ENCODE measurements at places on chromosomes 7 and 10.

DNA sequence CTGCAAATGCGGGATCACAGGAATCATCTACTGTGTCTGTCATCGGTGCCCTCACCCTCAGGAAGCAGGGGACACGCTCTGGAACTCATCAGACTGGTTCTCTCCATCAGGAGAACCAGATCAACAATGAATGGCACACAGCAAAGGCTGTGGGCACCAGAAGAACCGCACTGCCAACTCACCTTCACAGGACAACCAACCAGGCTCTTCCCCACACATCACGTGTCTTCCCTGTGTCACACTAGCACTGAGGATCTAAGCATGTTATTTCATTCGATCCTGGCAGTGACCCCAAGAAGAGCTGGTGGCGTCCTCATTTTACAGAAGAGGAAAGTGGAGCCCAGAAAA, 106.1 kb downstream of the TNS3 start:
- no peak for DNase-seq

- DNase-seq, result no peak
Measured at GRCh38 chr10:123999261-123999660, 94.1 kb downstream of the CHST15 start.

GRCh38 chr7:12269100-12269895, 58.2 kb downstream of the TMEM106B start:
- DNase-seq, result no peak

- peak; percentile 81 for DNase-seq
Measured at GRCh38 chr10:30819341-30820181, 190.0 kb upstream of the LYZL2 start.

DNA sequence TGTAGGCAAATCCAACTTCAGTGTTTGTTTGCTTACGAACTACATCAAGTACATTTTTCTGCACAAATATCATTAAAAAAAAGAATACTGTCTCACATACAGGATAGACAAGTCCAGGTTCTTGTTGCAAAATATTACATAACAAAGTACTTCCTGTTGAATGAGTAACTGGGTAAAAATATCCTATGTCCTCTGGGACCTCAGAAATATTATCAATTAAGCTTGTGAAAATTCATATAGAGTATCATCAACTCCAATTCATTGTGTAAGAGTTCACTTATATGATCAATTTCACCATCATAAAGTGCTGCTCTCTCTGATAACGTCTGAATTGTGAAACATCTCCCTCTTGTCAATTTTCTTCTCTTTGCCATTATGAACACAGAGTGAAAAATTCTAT, 22.6 kb downstream of the HERC4 start:
- DNase-seq, result no peak

- DNase-seq, result no peak
Measured at GRCh38 chr7:77416621-77417371, 647 bp upstream of the GSAP start.

DNA sequence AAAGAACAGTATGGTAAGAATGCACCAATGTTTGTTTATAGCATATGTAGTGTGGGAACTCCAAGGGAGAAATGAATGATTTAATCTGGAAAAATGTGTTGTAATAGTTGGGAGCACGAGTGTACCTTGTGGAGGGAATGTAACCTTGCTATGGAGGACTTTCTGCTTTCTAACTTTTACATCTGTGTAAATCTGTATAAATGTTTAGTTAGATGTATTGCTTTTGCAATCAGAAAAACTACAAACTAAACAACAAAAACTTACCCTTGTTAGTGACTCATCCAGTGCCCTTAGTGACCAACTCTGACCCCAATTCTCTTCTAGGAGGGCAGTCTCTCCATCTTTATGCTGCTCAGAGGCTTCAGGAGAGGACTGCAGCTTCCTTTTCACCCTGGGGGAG, 89.3 kb downstream of the CCNY start:
- DNase-seq, result no peak

DNA sequence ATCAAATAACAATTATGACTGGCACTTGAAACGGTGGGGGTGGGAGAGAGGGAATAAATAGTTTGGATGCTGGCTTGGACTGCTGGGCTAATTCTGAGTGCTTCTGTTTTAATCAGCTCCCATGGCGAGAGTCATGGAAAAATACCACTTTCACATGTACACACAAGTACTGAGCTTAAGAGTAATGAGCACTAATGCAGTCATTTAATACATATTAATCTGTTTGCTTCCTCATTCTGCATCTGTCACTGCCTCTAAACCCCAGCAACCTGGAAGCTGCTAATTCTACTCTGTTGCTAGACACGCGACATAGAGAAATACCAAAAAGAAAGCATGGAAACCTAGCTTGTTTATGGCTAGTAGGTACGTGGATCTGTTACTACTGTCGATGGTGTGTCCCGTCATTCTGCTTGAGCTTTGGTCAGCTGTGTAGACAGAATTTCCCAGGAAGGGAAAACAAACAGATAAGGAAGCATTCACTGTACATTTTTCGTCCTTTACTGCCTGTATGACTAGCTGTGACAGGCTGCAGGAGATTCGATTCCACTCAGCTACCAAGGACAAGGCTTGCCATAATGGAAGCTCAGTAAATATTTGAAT, 238.8 kb downstream of the BAMBI start:
- no peak for DNase-seq

DNA sequence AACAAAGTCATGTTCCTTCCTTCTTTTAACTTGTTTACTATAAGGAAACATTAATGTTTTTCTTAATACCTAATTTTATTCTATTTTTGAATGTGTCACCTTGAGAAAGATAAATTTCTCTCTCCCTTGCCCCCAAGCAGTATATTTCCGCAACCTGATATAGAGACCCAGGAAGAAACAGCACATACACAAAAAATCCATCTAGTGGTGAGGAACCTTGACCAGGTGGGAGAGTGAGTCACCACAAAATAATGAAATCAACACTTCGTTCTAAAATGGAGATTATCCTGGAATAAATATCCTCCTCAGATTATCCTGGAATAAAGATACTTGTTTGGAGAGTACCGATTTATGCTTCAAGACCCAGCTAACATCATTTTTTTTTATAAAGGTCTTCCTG, 232.9 kb upstream of the PTN start:
- no peak for DNase-seq

DNA sequence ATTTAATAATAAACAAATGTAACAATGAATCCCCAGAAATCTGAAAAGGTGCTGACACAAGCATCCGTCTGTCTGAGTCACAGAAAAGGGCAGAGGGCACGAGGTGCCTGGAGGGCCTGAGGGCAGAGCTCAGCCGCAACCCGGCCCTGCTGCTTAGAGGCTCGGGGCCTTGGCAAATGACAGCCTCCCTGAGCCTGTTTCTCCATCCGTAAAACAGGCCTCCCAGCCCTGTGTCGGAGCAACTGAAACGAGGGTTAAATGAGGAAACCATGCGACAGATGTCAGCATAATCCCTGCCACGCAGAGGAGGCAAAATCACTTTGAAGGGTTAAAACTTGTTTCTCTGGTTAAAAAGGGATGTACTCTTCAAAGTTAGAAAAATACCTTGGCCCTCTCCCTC, 24.9 kb downstream of the NUDT1 start:
- no peak for DNase-seq

DNA sequence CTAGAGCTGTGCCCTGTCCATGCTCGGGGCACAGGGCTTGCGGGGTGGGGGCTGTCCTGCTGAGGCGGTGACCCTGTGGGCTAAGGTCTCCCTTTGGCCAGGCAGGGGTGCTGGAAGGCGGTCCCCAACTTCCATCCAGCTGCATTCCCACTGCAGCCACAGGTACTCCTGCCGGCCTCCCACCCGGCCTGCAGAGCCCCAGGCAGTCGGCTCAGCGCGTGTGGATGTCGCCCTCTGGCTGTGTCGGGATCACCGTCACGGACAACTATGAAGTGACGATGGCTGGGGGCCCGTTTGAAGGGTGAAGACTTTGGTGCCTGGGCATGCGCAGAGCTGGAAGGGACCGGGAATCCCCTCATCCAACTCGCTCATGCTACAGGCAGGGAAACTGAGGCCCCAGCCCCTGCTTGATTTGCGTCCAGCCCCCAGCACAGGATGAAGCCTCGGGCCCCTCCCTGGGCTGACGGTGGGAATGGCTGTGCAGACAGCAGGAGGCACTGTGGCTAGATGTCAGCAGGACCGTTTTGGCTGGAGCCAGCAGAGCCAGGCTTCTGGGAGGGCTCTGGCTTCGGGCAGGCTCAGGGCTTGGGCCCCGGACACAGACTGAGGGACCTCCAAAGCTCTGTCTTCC, 2.3 kb upstream of the TMEM184A start:
- no peak for DNase-seq

DNA sequence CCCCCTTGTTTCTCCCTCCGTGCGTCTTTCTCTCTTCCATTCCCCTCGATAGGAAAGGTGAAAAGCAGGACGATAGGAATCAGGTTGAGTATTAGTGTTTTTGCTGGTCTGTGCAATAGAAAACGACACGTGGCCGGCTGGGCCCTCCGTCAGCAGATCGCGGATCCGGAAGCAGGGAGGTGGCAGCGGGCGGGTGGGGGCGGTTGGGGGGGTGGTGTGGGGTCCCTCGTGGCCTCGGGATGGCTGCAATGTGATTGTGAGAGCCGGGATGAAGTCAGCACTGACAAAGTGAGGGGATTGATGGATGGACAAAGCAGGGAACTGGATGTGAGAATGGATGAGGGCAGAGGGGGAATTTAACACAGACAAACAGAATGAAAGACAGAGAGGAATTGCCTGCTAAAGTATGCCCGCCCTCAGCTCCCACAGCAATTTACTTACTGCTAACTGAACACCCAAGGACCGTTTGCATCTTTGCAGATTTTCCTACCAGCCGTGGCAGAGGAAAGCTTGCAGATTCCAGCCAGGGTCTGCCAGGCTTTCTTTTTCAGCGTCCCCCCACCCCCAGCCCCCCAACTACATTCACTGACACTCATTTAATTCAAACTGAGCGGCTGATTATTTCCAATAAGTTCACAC, 280.9 kb downstream of the LRMDA start:
- no peak for DNase-seq

GRCh38 chr10:1115607-1115955, 59.4 kb downstream of the WDR37 start:
- no peak for DNase-seq

DNA sequence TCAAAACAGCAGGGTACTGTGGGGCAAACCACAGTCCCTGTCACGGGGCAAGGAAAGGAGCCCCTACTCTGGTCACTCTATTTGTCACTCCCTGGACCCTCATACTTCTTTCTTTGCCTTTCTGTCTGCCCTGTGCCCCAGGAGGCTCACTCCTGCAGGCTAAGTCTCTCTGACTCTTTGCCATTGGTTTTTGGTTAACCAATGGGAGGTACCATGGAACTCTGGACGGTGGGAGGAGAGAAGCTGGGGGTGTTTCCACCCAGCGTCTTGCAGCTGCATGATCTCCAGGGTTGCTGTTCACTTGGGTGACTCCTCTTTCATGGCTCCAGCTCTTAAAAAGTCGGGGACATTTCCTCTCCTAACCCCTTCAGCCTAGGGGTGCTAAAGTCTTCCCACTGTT, 15.4 kb upstream of the EIF5AL1 start:
- DNase-seq, result no peak

- DNase-seq, result no peak
Measured at GRCh38 chr7:127689194-127689772, 37.3 kb downstream of the SND1 start.

GRCh38 chr7:135855846-135856245, 107.2 kb upstream of the FAM180A start:
- DNase-seq, result peak; percentile 17

GRCh38 chr7:155943251-155943899, 131.1 kb upstream of the SHH start:
- no peak for DNase-seq

GRCh38 chr10:13684252-13684791, 97.6 kb downstream of the PRPF18 start:
- no peak for DNase-seq

- DNase-seq, result no peak
Measured at GRCh38 chr10:33617381-33618080, 283.1 kb upstream of the NRP1 start.

GRCh38 chr7:50467817-50468610, 17.9 kb upstream of the FIGNL1 start:
- DNase-seq, result peak; percentile 24

GRCh38 chr10:46064269-46064817, 18.3 kb upstream of the MSMB start:
- no peak for DNase-seq

GRCh38 chr7:46127814-46128213, 206.7 kb upstream of the IGFBP3 start:
- no peak for DNase-seq

- DNase-seq, result no peak
Measured at GRCh38 chr7:144975882-144976281, 140.0 kb upstream of the TPK1 start.

GRCh38 chr7:14639801-14640200, 262.8 kb downstream of the DGKB start:
- DNase-seq, result no peak

DNA sequence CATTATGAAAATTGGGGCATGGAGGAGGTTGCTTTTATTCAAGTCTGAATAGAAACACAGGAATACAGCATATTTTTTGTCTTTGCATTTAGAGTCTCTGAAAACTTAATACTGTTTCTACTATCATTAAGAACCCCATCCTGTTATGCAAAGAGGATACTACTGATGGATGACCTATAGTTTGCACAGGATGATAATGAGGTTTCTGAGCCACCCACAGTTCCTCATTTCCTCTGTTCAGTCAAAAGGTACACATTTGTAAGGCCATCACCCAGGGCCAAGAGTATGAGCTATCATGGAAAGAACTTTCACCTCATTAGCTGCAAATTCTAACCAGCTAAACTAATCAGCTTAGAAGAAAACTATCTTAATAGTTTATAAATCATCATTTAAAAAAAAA, 213.0 kb upstream of the CHRM2 start:
- no peak for DNase-seq

DNA sequence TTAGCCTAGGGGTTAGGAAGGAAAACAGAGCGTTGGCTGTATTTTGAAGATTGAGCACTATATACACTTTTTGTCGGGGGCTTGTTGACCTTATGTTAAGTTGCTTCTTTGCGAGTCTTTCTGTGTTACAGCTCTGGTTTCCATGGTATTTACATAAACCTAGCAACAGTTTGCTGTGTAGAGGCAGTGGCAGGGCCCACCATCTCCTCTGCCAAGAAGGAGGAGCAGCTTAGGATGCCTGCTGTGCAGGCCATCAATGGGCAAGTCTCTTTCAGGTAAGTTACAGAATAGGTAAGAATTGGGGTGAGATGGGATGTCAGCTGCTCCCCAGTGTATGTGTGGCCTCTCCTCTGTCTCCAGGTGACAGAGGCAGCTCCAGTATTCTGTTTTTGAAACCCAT, 485.5 kb downstream of the LRMDA start:
- no peak for DNase-seq
